ENCODE measurements at places on chromosomes 3 and 15.
A peak's percentile ranks its signal among the peaks of the same experiment; 100 is the strongest.

- no peak for DNase-seq
These were observed 8.4 kb downstream of the DNAJA4 start for GRCh38 chr15:78272776-78273175.

- peak; percentile 69 for DNase-seq
These were observed 35.9 kb downstream of the CCK start for GRCh38 chr3:42229942-42230688.

- no peak for DNase-seq
These were observed 25.6 kb downstream of the GYG1 start for GRCh38 chr3:149016669-149017541.

DNA sequence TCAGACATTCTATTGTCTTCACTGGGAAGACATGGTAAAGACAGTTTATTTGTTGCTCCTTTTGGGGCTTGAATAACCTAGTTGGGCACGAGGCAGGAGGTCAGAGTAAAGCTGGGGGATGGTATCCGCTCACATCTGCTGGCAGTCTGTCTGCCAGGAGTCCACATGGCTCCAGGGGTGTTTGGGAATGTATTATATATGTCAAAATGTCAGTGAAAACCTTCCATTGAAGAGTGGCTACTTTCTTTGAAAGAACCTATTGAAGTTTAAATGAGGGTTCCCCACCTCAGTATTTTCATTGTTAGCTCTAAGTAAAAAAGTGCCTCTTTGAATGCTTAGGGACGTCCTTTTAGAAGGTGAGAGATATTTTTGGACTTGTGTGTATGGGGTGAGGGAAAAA is 68.4 kb downstream of the CLDN11 start:
- DNase-seq = no peak

DNA sequence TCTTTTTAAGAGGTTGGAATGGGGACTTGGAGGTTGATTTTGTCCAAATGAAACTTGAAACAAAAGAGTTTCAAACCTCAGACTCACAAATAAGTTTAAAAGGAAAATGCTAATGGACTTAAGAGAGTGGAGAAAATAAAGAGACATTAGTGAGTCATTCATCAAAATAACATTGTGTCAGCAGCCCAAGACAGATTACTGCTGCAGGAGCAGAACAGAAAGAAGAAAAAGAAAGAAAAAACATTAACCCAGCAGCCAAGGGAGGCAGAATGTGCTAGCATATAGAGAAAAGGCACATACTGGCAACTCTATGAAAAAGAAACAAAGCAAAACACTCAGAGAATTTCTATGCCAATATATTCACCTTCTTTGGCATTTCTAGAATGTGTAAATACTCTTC is 42.6 kb downstream of the ADAMTS9 start:
- no peak for DNase-seq

DNA sequence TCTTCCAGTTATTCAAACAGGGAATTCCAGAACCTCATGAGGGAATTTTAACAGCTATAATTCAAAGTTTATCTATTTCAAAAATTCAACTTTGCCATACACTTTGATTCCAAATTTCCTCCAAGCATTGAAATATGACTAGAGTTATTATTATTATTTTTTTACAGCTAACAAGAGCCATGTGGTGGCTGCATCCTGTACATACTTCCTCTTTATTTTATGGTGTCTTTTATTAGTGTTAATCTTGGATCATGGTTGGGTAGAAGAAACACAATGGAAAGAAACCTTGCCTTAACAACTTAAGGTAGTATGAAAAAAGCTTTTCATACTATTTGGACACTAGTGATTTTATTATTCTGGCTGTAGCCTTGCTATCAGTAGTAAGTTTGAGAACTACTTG is 52.7 kb downstream of the TFG start:
- DNase-seq = peak; percentile 57

DNA sequence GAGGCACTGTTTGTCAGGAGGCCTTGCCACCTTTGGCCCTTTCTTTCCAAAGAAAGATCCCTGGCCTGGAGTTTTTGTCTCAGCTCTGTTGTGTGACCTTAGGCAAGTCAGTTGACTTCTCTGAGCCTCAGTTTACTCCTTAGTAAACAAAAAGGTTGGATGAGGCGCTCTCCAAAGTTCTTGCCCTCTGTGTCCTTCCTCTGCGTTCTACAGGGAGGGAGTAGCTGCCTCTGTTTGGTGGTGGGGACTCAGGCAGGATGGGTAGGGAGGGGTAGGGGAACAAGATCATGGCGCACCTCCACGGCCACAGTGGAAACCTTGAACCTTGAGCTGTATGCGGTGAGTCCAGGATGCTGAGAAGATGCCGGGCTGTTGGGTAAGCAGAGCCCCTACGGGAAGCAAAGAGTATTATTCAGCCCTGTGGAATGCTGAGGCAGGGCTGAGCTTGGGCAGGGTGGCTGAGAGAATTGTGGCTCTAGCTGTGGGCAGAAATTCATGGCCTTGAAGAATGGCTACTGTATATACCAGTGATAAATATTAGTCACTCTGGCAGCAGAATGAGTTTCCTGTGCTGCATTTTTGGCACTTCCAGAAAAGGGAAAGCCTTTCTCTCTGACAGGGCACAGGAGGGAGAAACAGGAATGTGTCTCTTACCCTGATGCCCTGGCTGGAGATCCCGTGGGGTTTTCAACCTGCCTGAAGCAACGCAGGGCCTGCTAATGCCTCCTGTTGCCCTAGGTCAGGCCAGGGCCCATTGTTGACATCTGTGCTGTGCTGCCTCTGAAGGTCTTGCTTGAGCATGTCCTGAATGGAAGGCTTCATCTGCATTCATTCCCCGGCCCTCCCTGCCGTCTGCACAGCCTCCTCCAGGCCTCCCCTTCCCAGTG is 39.9 kb downstream of the SMAD3 start:
- DNase-seq = no peak

- DNase-seq = no peak
These were observed 83.6 kb downstream of the TIGIT start for GRCh38 chr3:114377426-114377825.

DNA sequence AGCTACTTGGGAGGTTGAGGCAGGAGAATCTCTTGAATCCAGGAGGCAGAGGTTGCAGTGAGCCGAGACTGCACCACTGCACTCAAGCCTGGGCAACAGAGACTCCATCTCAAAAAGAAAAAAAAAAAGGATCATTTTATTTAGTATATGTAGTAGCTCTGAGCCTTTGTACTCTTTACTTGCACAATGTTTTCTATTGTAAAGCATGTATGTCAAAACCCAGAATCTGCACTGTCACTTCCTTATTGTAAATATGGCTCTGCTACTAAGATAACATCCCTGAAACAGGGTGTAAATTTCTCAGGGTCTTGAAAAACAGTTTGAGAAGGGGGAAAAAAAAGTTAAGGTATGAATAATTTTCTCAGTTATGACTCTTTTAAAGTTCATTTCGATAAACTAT is 35.1 kb downstream of the SLMAP start:
- DNase-seq = peak; percentile 65

DNA sequence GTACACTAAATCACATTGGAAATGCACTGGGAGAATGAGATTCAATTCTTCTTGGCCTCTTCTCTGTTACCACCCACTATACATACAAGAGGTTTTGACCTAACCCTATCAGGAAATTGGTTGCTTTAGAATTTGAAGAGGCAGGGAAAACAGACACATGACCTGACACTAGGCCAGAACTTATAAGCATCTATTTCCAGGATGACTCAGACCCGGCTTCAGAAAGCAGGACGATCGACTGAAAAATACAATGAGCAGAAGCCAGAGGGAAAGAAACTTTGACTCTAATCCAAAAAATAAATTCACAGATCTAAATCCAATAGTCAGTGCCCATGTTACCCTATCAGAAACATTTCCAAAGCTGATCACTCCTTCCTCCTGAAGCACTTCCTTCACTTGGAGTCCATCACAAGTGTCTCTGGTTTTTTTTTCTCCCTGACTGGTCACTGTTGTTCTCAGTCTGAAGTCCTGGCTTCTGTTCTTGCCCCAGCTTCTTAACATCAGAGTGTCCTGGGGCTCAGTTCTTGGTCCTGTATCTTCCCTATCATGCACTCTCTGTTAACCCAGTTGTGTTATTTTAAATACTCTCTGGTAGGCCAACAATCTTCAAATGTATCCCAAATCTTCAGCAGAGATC is 133.6 kb downstream of the P2RY1 start:
- DNase-seq = no peak

DNA sequence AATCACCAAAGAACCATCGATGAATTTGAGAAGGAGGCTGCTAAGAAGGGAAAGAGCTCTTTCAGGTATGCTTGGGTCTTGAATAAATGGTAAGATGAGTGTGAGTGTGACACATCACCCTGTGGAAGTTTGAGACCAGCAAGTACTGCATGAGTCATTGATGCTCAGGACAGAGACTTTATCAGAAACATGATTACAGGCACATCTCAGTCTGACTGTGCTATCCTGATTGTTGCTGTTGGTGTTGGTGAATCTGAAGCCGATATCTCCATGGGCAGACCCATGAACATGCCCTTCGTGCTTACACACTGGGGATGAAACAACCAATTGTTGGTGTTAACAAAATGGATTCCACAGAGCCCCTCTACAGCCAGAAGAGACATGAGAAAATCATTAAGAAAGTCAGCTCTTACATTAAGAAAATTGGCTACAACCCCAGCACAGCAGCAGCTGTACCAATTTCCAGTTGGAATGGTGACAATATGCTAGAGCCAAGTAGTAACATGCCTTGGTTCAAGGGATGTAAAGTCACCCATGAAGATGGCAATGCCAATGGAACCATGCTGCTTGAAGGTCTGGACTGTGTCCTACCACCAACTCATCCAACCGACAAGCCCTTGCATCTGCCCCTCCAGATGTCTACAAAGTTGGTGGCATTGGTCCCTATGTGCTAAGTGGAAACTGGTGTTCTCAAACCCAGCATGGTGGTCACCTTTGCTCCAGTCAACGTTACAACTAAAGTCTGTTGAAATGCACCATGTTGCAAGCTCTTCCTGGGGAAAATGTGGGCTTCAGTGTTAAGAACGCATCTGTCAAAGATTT is 20.5 kb downstream of the TM4SF4 start:
- DNase-seq = no peak

- DNase-seq = no peak
These were observed 124.0 kb downstream of the NTRK3 start for GRCh38 chr15:88132499-88132898.

DNA sequence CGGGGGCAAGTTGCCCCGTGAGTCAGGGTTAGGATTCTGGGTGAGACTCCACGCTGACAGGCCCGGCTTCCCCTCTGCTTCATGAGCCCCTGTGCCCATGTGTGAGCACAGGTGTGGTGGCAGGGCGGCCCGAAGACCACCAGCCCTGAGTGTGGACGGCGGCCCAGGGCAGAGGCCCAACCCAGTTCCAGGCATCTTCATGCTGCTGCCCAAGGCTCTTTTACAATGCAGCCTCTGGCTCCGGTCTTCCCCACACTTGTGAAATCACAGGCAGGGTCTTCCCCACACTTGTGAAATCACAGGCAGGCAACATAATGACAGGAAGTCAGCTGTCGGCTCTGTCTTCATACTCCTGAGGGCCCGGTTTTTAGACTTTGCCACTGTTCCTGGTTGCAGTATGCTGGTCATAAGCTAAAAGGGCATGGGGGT is 78.8 kb downstream of the AAGAB start:
- DNase-seq = peak; percentile 85

DNA sequence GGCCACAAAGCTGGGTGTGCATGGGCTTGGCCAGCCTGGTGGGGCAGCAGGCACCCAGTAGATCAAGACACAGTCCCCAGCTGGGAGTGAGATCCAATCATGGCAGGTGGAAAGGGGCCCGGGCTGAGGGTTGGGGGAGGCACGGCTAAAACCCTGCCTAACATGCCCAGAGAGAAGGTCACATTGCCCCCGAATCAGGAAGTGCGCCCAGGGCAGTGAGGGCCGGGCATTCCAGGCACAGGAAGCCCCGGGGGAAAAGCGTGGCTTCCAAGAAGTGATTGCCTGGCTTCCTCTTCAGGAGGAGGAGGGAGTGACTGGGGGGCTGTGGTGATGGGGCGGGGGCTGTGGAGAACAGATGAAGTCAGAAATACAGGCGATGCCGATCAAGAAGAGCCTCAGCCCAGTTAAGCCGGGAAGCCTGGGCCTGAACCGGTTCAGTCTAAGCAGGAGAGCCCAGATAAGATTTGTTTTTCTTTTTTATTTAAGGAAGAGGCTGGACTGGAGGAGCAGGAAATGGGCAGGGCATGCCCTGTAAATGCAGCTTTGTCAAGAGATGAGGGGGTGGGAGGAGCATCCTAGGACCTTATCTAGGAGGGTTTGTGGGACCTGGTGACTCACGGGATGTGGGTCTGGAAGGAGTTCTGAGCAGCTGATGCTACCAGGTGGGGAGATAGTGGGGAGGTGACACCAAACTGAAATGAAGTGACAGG is 83.9 kb downstream of the CHSY1 start:
- DNase-seq = peak; percentile 95

DNA sequence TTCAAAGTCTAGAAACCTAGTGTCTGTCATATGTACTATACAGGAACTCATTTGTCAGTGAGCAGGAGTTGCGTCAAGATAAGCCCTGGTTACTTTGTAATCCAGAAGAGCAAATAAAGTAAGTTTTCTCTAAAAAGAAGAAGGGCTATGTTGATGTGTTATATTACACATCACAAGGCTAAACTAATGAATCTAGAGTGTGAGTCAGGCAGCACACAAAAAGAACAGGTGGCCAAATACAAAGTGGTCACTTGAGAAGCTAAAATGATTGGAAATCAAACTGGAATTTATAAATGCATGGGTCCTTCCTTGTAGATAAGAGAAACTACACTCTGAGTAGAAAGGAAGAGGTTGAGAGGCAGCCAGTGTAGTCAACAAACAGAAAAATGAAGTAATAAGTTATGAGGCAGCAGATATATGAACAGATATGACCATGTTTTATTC is 771.6 kb downstream of the DIPK2A start:
- DNase-seq = no peak

DNA sequence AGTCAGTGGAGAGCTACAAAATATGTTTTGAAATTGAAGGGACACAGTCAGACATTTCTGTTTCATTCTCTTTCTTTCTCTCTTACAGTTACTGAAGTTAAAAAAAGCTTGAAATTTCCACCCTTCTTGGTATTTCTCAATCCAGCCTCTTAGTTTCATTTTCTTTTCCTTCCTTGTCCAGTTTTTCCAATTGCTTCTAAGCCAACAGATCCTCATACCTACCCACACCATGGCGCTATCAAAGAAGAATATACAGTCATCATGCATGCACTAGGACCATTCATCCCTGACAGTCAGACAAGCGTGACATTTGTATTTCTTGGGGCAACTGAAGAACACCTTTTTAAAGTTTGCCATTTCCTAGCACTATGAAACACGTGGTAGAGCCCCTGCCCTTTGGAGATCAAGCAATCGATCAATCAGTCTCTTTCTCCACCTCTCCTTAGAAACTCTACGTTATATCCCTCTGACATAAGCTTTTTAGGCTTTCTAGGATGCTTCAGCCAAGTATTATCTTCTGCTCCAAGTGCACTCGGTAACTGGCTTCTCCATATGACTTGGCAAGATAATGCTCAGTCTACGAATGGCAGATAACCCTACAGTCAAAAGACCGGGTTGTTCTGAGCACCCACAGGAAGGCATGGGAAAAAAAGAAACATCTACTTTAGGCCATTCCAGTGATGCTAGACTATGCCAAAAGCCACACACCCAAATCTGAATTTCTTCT is 65.4 kb downstream of the FBN1 start:
- DNase-seq = no peak

Data from Kasumi-1 (cell line).